ENCODE measurements at places on chromosomes 12 and 14. TPM values are rescaled to one million over a fixed set of nuclear protein-coding genes. Genes with fewer than 3 reads are reported as not detected.

DNA sequence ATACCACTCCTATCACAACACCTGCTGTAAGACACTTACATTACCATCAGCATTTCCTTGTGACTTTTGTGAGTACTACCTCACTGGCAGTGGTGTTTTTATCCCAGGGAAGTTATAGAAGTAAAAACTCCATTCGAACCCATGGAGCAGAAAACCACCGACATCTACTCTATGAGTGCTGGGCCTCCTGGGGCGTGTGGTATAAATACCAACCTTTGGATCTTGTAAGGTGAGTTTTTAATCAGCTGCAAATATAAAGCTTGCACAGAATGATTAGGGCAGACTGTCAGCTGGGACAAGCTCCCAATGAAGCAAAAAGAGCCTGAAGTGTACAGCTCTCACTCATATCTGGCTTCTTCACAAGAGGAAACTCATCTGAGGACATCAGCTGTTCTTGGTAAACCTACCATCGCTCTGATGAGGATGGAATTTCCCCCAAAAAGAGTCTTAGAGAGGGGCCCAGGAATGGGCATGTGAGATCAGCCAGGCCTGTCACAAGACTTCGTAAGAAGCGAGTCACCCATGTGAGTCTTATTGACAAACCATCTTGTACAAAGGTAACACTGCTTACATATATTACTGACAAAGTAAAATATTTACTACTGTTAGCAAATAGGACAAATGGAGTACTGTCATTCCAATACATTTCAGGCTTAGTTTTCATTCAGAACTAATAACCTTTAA is 170.0 kb downstream of the SLC5A8 start:
- H3K4me1 ChIP-seq = 0 out of 2 replicates have a peak, but pooled peaks cover 7% of the 10 kb centered on the region
- no peaks in the 10 kb centered on the region for H3K27me3 ChIP-seq
- no peaks in the 10 kb centered on the region for H3K36me3 ChIP-seq
- no peak overlapping the region for H3K4me3 ChIP-seq
- no peak for DNase-seq
- H3K27ac ChIP-seq = no peak overlapping the region

DNA sequence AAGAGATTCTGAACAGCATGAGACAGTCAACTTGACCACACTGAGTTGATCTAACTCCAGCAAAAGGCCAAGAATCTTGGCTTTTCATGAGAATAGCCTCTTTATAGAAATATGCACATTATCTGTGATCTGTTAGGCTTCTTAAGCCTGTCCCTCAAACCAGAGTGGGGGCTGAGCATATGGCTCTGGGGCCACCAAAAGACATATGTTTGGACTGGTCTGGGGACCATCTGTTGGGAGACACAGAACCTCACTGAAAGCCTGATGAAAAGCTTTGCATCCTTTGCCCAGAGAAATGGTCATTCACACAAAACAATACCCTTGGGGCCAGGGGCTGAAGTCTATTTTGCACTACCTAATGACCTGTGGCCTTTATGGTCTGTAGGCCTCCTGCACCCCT is 165.3 kb upstream of the PRMT8 start:
- no peak for DNase-seq
- no peak overlapping the region for H3K27ac ChIP-seq
- peaks cover 24% of the 10 kb centered on the region for H3K27me3 ChIP-seq
- no peaks in the 10 kb centered on the region for H3K36me3 ChIP-seq

GRCh38 chr12:132163041-132163910 is 19.0 kb downstream of the NOC4L start:
- peaks cover 15% of the 10 kb centered on the region for H3K4me1 ChIP-seq
- no peak overlapping the region for H3K27ac ChIP-seq
- H3K36me3 ChIP-seq = no peaks in the 10 kb centered on the region
- H3K27me3 ChIP-seq = peaks cover under 1% of the 10 kb centered on the region
- no peak overlapping the region for H3K4me3 ChIP-seq

DNA sequence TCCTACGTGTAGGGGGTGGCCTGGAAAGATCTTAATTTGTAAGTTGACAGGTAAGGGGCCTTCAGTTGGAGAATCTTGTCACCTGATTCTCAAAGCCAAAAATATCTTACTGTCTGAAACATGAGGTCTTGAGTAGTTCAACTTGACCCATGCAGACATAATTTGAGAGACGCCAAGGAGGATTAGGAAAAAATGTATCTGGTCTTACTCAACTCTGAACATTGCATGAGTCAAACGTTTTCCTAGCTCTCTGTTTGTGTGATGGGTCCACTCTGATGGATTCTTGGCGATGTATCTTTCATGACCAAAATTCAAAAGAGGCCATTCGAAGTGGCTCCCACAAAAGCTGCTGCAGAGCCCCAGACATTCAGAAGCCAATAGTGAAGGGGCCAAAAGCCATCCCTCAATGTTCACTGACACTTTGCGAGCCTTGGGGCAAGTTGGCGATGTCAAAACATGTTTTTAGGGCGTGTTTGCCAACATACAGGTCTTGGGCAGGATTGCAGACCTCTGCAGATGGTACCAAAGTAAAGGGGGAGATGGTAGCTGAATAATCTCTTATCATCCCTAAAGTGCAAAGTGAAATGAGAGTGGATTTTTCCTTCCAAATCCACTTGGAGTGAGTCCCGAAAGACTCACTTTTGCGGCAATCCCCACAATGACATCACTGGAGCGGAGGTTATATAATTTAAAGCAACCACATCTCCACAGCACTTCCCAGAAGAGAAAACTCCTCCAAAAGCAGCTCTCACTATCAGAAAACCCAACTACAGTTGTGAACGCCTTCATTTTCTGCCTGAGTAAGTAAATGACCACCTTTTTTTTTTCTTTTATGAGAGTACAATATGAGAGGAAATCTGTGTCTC is at the start of gene BDKRB1:
TSS of gene BDKRB1 (plus strand) at position 710 of the 866 bp plus-strand sequence. CDS start 7,473 bp downstream, outside the sequence.
- peak within 1 kb of the TSS; percentile 92 for H3K27ac ChIP-seq
- H3K36me3 ChIP-seq = peaks cover 16% of the 10 kb centered on the region
- DNase-seq = peak; percentile 69
- no peaks in the 10 kb centered on the region for H3K27me3 ChIP-seq

GRCh38 chr14:90986510-90986909 is 73.9 kb downstream of the RPS6KA5 start:
- no peak for DNase-seq
- H3K36me3 ChIP-seq = no peaks in the 10 kb centered on the region
- H3K4me1 ChIP-seq = no peaks in the 10 kb centered on the region
- no peaks in the 10 kb centered on the region for H3K27me3 ChIP-seq
- no peak overlapping the region for H3K27ac ChIP-seq

DNA sequence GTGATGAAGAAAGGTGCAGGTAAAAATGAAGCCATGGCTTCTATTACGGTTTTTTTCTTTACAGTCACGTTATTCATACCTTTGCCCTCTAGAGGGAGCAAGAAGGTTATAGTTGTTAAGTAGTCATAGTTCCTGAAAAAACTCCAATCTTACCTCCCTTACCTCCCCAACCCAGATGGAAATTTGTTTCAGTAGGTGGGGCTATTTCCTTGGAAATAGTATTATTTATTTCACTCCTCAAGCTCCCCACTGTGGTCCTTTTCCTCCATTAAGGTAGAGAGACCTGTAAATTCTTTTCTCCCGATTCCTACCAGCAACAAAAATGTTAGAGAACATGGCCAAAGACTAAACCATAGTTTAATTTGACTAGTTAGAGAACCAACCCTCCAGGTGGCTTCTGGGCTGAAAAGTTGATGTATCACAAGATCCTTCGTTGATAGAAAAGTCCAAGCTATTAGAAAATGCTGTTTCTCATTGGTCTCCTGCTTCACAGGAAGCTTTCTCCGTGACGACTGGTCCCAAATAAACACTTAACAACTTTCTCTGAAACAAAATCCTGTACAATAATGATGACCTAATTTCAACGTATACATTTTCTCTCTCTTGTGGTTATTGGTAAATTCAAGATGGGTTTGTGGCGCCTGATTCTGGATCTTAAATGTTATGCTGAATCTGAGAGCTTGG is 43.5 kb downstream of the TMX1 start:
- peaks cover 11% of the 10 kb centered on the region for H3K4me1 ChIP-seq
- no peaks in the 10 kb centered on the region for H3K27me3 ChIP-seq
- no peak overlapping the region for H3K4me3 ChIP-seq
- no peak for DNase-seq
- H3K27ac ChIP-seq = no peak overlapping the region

GRCh38 chr14:104654119-104654518 is 35.3 kb upstream of the INF2 start:
- H3K27ac ChIP-seq = no peak overlapping the region
- H3K4me1 ChIP-seq = peaks cover 4% of the 10 kb centered on the region
- no peak for DNase-seq
- no peaks in the 10 kb centered on the region for H3K27me3 ChIP-seq

GRCh38 chr12:63068857-63069442 is 82.1 kb downstream of the AVPR1A start:
- H3K36me3 ChIP-seq = no peaks in the 10 kb centered on the region
- no peak overlapping the region for H3K4me3 ChIP-seq
- DNase-seq = peak; percentile 62
- H3K27ac ChIP-seq = no peak overlapping the region
- H3K4me1 ChIP-seq = peaks cover 11% of the 10 kb centered on the region

DNA sequence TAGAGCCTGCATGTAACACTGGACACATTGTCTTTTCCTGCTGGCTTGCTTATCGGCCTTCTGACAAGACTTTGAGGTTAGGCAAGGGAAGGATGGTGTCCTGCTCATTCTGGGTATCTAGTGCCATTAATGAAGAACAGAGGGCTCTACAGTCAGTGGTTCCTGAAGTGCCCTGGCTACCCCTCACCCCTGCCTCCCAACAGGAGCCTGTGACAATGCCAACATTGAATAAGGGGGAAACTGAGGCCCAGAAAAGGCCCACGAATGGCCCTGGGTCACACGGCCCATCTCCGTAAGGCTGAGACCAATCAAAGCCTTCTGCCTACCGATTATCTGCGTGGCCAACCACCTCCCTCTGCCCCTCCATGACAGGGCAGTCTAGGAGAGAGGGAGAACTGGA is 2.1 kb downstream of the IFI27L2 start:
- no peak for DNase-seq
- H3K36me3 ChIP-seq = peaks cover 3% of the 10 kb centered on the region
- no peaks in the 10 kb centered on the region for H3K4me1 ChIP-seq
- no peak overlapping the region for H3K4me3 ChIP-seq
- no peaks in the 10 kb centered on the region for H3K27me3 ChIP-seq

DNA sequence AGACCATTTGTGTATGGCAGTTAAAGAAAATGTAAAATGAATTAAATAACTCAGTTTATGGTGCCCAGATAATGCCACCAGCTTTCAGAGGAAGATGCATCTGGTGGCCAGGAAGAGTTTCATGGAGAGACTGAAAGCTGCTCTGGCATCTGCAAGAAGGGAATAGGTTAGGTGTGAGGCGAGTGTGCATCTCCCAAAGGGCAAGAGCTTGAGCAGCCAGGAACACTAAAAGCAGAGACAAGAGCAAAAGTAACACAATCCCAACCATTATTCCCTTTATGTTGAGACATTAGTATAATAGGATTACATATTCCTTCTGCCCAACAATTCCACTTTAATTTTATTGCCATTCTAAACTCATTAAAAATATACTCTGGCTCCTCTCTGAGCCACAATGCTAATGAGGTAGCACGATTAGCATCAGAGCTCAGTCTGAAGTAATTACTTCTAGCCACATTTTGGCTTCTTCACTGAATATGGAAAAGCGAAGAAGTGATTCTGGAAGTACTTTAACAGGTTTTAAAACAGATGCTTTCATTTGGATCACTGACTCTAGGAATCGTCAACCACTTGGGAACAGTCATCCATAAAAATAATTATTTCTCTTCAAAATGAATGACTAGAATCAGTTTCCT is 309.4 kb upstream of the TMTC1 start:
- no peak overlapping the region for H3K4me3 ChIP-seq
- H3K27me3 ChIP-seq = 0 out of 2 replicates have a peak, but pooled peaks cover 2% of the 10 kb centered on the region
- no peaks in the 10 kb centered on the region for H3K4me1 ChIP-seq
- DNase-seq = no peak
- H3K36me3 ChIP-seq = no peaks in the 10 kb centered on the region

DNA sequence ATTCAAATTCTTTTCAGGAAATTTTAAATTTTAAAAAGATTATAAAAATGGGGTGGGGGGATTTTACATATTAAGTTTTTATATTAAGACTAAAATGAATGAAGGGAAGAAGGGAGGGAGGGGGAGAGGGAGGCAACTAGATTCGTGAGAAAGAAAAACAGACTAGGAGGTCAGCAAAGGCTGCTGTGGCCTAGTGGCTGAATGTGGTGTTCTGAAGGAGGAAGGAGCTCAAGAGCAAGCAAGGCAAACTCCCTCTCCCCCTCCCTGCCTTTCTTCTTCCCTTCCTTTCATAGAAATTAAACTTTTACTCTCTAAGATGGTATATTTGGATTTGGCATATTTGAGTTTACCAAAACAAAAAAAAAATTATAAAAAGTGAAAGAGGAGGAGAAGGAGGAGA is 18.1 kb downstream of the DYRK2 start:
- no peak for DNase-seq
- no peaks in the 10 kb centered on the region for H3K27me3 ChIP-seq
- H3K4me3 ChIP-seq = no peak overlapping the region

GRCh38 chr12:47035484-47035883 is 43.9 kb upstream of the PCED1B start:
- no peak for DNase-seq
- H3K27me3 ChIP-seq = no peaks in the 10 kb centered on the region
- no peaks in the 10 kb centered on the region for H3K36me3 ChIP-seq
- no peak overlapping the region for H3K4me3 ChIP-seq
- H3K4me1 ChIP-seq = 0 out of 2 replicates have a peak, but pooled peaks cover 4% of the 10 kb centered on the region

- DNase-seq = peak; percentile 42
- H3K36me3 ChIP-seq = peaks cover 9% of the 10 kb centered on the region
- H3K4me3 ChIP-seq = peak overlapping the region; percentile 75
- H3K4me1 ChIP-seq = peaks cover 8% of the 10 kb centered on the region
- no peak overlapping the region for H3K27ac ChIP-seq
- H3K27me3 ChIP-seq = no peaks in the 10 kb centered on the region
Measured at GRCh38 chr14:69153873-69154270, 953 bp upstream of the DCAF5 start.

- H3K4me3 ChIP-seq = no peak within 1 kb of the TSS
- peaks cover 44% of the 10 kb centered on the region for H3K27me3 ChIP-seq
- H3K36me3 ChIP-seq = no peaks in the 10 kb centered on the region
Measured at GRCh38 chr12:52651726-52652261, at the start of gene KRT2. KRT2 (minus strand) TSS chr12:52652211; CDS start chr12:52652142, 69 bp downstream.

- H3K27ac ChIP-seq = no peak overlapping the region
- no peaks in the 10 kb centered on the region for H3K27me3 ChIP-seq
- no peaks in the 10 kb centered on the region for H3K4me1 ChIP-seq
Measured at GRCh38 chr12:62522984-62523383, 56.4 kb downstream of the MON2 start.

The RASSF9 gene
- total RNA-seq = not detected

The RXYLT1 gene
- total RNA-seq = 52.7 TPM

The KRT75 gene
- not detected for total RNA-seq

The KRT83 gene
- not detected for total RNA-seq

The RPL10L gene
- not detected for total RNA-seq

The ERBB3 gene
- not detected for total RNA-seq

The FAM186B gene
- 0.06 TPM for total RNA-seq

The CDH24 gene
- total RNA-seq = 4.8 TPM
